ENCODE measurements at places on chromosomes 4 and X.

- DNase-seq = no peak
Observed at GRCh38 chr4:25723409-25723808, 67.8 kb downstream of the SLC34A2 start.

GRCh38 chr4:89270792-89271191 is 36.8 kb downstream of the GPRIN3 start:
- DNase-seq = no peak

DNA sequence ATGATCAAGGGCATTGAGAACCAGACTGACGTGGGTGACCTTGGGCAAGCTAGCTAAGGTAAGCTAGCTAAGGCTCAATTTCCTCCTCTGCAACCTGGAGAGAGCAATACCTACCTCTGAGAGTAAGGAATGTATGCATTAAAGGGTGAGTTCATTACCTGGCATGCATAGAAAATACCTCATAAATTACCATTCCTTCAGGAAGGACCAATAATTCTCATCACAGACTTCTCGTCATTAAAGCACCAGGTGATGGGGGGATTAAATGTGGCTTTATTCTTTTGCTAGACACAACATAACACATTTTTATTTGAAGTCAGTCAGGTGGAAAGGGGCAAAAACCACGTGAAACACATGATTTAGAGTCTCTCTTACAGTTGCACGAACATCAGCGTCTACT is 21.5 kb downstream of the EGFL6 start:
- DNase-seq = no peak

- DNase-seq = no peak
Observed at GRCh38 chr4:40607221-40607620, 22.4 kb downstream of the RBM47 start.
